ENCODE measurements at places on chromosomes 4 and X. TPM values are rescaled to one million over a fixed set of nuclear protein-coding genes. Genes with fewer than 3 reads are reported as not detected.

GRCh38 chr4:124686279-124686678 is 26.3 kb downstream of the ANKRD50 start:
- no peaks in the 10 kb centered on the region for H3K4me1 ChIP-seq
- no peak for DNase-seq
- H3K4me3 ChIP-seq: no peak overlapping the region
- no peaks in the 10 kb centered on the region for H3K36me3 ChIP-seq
- no peaks in the 10 kb centered on the region for H3K27me3 ChIP-seq
- H3K27ac ChIP-seq: no peak overlapping the region

- DNase-seq: peak; percentile 10
- no peaks in the 10 kb centered on the region for H3K27me3 ChIP-seq
- no peak overlapping the region for H3K4me3 ChIP-seq
- no peaks in the 10 kb centered on the region for H3K36me3 ChIP-seq
- no peaks in the 10 kb centered on the region for H3K4me1 ChIP-seq
- H3K27ac ChIP-seq: no peak overlapping the region
Measured at GRCh38 chrX:150324035-150324728, 38.9 kb upstream of the MAMLD1 start.

- H3K27ac ChIP-seq: no peak overlapping the region
- H3K4me1 ChIP-seq: no peaks in the 10 kb centered on the region
- no peak overlapping the region for H3K4me3 ChIP-seq
- no peaks in the 10 kb centered on the region for H3K36me3 ChIP-seq
- no peaks in the 10 kb centered on the region for H3K27me3 ChIP-seq
Measured at GRCh38 chr4:129532573-129532972, 436.6 kb downstream of the C4orf33 start.

The BEND4 gene
- not detected for total RNA-seq

The HS3ST1 gene
- total RNA-seq: 0.99 TPM

All from body of pancreas (tissue), 4 donors.